Activated T-cell treated with anti-CD3 and anti-CD28 coated beads for 1 hour (primary cell): ENCODE measurements at places on chromosomes 13 and 19.

GRCh38 chr19:18013210-18014111 is 5.5 kb downstream of the ARRDC2 start:
- DNase-seq, result no peak

DNA sequence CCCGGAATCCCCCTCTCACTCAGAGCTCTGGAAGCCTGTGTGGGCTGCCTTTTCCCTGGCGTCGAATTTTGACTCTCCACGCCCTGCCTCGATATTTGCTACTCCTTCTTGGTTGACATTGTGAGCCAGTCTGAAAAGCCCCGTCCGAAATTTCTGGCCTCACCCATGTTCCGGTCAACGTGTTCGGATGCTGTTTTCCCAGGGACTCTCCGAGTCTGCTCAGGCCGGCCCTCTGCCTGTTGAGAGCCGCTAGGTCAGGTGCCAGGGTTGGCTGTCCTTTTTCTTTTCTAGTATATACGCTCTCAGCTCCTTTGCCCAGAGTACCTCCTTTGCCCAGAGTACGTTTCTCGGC is 6.8 kb upstream of the DGKH start:
- DNase-seq, result no peak

DNA sequence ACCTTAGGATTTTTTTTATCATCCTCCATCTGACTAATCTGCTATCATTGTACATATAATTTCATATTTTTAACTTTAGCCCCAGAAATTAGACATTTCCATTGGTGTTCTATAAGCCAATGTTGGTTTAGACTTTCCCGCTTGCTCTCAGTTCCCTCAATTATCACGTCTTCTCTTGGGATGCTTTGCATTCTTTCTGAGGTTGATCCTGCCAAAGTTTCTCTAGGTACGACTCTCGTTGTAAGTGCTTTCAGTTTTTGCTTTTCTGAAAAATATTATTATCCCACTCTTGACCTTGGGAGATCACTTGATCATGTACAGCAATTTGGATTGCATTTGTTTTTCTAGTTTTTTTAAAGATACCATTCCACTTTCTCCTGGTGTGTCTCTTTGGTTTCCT is 270.2 kb downstream of the IRS2 start:
- no peak for DNase-seq

- DNase-seq, result peak; percentile 92
These were observed at the start of gene MRPS31 for GRCh38 chr13:40770934-40771618. MRPS31 (minus strand) TSS chr13:40771190; CDS start chr13:40771136, 54 bp downstream.

DNA sequence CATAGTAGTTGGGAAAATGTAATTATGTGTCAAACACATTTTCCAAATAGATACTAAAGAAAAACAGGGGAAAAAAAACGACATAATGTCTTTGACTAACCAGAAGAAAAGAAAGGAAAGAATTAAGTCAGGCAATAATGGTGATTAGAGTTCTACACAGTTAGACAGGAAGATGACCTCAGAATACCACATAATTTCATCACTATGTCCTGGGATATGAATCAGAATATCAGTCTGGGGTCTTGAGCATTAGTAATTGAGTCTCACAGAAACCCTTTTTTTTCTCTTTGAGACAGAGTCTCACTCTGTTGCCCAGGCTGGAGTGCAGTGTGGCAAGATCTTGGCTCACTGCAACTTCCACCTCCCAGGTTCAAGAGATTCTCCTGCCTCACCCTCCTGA is 503.4 kb downstream of the SLITRK1 start:
- no peak for DNase-seq

DNA sequence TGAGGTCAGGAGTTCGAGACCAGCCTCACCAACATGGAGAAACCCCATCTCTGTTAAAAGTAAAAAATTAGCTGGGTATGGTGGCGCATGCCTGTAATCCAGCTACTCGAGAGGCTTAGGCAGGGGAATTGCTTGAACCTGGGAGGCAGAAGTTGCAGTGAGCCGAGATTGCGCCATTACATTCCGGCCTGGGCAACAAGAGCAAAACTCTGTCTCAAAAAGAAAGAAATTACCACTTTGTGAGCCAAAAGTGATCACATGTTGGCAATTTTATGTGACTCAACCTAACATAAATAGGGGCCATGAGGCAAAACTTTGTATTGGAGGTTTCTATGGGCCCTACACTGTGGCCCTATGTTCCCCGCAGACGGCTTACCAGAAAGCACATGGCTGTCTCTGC is 72.2 kb downstream of the MAP4K1 start:
- no peak for DNase-seq

DNA sequence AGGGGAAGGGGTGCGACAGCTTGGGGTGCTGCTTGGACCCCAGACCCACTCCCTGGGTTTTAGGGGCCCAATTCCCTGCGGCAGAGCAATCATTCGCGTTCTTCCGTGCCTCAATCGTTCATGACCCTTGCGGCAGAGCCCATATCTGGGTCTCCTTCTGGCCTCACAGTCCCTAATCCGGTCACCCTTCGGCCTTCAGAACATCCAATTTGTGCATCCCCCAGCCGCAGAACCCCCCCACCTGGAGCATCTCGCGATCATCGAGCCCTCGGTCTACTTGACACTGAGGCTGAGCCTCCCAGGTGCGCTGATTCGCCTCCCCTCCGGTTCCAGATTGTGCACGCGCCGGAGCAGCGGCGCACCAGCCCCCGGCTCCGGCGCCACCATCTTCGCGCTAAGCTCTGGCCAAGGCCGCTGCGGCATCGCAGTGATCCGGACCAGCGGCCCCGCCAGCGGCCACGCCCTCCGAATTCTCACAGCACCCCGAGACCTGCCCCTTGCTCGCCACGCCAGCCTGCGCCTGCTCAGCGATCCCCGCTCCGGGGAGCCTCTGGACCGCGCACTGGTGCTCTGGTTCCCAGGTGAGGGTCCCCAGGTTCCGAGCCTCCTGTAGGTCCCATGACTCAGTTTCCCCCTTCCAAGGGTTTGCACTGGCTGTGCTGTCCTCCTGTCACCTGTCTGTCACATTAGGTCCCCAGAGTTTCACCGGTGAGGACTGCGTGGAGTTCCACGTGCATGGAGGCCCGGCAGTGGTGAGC is 501 bp downstream of the GTPBP3 start:
- no peak for DNase-seq

DNA sequence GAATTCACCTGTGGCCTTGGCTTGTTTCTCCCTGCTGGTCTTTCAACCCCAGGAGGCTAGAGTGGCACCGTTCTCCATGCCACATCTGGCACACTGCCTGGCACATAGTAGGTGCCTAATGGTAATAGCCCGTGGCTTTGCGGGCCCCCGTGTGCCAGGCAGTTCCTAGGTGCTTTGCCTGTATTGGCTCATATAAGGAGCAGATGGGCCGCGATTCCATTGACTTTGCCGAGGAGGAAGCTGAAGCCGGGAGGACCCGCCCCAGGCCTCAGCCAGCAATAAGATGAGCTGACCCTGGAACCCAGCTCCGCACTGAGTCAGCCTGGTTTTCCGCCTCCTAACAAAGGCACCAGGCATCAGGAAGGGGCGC is 807 bp downstream of the PGLYRP1 start:
- no peak for DNase-seq

DNA sequence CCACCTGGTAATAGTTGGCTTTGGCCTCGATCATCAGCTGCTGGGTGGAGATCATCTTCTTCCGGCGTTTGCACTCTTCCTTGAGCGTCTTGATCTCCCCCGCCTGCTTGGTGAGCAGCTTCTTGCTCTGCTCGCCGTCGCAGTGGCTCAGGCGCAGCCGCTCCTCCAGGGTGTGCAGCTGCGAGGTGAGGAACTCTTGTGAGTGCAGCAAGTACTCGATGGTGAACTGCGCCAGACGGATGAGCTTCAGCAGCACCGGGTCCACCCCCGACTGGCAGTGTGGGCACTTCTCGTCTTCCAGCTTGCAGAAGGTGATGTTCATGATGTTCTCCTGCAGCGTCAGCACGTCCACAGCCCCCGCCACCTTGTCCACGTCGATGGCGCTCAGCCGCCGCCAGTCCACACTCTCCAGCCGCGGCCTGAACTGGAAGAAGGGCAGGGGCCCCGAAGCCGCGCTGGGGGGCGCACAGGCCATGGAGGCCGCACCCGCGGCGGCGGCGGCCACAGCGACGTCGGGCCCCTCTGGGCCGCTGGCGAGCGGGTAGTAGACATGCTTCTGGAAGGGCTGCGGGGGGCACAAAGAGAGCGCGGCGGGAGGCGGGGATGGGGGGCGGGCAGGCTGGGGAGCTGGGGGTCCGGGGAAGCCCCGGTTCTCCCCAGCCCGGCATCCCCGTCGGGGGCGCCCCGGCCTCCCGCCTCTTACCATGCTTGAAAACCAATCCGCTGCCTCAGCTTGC is 3.0 kb downstream of the DZIP1 start:
- no peak for DNase-seq

DNA sequence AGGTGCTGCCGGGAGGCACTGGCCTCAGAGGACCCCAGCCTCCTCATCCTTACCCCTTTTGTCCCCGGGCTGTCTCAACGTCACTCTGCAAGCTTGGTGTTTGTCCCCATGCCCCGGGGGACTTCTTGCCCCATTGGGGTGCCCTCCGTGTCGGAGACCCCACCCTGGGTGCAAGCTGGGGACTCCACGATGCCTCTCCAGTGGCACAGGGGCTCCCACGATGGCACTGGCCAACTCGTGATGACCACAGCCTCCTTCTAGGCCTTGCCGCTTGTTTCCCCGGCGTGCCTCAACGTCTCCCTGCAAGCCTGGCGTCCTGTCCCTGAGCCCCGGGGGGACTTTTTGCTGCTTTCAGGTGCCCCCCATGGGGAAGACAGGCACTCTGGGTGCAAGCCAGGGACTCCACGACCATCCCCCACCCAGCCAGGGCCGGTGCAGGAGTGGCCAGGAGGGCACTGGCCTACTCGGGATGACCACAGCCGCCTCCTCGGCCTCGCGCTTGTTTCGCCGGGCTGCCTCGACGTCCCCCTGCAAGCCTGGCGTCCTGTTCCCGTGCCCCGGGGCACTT is 237.0 kb downstream of the TUBA3C start:
- no peak for DNase-seq

DNA sequence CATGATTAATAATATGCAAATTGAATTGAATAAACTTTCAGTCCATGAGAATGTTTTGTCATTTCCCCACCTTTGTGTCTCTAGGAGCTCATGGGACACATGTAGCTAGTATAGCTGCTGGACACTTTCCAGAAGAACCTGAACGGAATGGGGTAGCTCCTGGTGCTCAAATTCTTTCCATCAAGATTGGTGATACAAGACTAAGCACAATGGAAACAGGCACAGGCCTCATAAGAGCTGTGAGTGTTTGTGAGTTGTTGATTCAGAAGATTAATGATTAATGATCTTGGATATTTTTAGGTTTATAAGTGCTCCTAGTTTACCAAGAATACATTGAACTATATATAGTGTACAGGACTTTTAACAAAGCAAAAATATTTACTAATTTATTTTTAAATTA is 30.1 kb downstream of the TPP2 start:
- DNase-seq, result no peak

- no peak for DNase-seq
These were observed 17.8 kb upstream of the TMEM255B start for GRCh38 chr13:113741191-113741668.

DNA sequence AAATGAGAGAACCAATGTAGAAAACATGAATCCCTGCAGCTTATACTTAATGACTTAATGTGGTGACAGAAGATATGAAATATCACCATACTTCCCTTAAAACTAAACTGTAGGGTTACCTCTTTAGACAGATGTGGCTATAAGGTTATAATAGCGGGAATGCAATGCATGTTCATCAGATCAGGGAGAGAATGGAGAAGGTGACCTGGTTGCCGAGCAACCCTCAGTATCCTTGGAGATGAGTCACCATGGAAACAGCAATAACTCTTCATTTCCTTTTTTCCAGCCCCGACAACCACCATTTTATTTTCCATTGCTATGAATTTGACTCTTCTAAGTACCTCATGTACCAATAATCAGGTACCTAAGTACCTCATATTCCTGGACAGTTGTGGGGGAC is 28.0 kb upstream of the ZNF835 start:
- DNase-seq, result no peak

DNA sequence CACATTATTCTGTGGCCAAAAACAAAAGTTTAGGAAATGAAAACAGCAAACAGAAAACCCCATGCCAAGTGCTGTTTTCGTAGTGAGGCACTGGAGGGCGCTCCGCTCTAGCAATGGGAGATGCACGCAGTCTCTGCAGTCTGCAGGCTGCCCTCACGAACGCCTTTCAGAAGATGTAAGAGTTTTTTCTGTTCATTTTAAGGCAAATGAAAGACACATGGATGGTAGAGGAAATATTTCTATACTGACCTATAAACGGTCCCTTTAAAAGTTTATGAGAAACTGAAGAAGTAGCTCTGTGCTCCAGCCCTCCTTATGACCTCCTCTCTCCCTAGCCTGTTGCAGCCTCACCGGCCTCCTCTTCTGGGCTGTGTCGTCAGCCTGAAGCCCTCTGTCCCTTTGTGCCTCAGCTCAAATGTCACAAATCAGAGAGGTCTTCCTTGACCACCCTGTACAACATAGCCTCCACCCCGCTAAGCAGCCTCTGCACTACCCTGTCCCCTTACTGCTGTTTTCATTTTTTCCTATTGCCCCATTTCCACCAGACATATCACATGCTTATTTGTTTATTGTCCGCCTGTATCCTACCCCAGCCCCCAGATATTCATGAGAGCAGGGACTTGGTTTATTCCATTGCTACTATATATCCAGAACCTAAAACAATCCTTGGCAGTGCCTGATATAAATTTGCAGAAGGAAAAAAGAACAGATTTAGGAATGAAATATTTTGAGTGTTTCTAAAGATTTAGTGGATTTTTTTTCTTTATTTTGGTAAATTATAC is 116.4 kb downstream of the TM9SF2 start:
- DNase-seq, result no peak

DNA sequence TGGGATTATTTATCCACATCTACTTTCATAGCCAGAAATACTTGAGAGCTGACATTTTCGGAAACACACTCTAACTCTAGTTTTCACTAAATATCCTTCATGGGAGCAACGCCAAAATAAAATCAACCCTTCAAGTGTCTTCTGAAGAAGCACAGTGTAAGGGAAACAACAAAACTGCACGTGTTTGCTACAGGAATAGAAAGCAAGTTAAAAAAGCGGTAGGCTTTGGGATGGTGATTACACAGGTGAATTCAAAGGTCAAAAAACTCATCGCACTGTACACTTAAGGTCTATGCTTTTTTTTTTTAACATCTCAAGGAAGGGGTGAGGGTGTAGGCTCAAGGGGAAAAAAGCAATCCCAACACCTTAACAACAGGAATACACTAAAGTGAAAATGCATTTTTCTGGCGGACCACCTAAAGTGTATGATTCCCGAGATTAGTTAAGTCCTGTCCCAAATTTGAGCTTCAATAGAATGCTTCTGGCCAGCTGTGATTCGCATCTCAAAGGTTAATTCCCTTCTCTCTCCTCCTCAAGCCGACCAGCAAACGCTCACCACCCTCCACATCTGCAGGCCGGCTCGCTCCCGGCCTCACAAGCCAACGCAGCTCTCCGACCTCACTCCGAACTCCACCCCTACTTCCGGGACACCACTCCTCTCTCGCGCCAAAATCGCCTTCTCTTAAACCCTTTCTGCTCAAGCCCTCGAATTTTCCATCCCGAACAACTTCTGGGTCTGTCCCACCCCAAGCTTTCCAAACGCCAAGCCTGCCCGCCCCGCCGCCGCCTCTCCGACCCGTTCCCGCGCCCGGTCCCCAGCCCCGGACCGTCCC is 1.1 kb downstream of the ARGLU1 start:
- DNase-seq, result no peak
